Esophagus muscularis mucosa (tissue), 4 donors: ENCODE measurements at places on chromosomes 5 and 9. TPM values are rescaled to one million over a fixed set of nuclear protein-coding genes. Genes with fewer than 3 reads are reported as not detected.

DNA sequence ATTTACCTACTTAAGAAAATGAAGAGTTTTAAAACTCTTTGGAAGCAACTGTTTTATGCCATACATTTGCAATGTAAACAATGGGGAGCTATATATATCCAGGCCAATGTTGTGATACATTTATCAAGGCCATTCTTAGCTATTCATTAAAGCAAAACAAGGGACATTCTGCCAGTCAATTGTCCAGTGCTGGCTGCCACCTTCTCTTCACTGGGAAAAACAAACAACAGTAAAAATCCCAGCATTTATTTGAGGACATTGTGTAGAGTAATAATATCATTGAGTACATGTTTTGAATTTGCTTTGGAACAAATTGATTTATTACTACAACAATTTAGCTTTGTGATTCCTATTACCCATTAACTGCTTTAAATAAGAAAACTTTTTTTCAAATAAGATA is 1107.4 kb downstream of the DTWD2 start:
- DNase-seq, result no peak

TMEM232 gene
- 2.3 TPM for total RNA-seq

WDR38 gene
- total RNA-seq, result 0.32 TPM

GRCh38 chr9:124342776-124343485 is 72.3 kb downstream of the PSMB7 start:
- peak; percentile 93 for DNase-seq

HEMGN gene
- 1.2 TPM for total RNA-seq

- no peak for DNase-seq
These were observed 512.9 kb upstream of the KLF4 start for GRCh38 chr9:108002371-108002956.

PCDHGA8 gene
- 5.8 TPM for total RNA-seq

GRCh38 chr5:69525490-69525889 is 32.9 kb downstream of the OCLN start:
- DNase-seq, result no peak

DNA sequence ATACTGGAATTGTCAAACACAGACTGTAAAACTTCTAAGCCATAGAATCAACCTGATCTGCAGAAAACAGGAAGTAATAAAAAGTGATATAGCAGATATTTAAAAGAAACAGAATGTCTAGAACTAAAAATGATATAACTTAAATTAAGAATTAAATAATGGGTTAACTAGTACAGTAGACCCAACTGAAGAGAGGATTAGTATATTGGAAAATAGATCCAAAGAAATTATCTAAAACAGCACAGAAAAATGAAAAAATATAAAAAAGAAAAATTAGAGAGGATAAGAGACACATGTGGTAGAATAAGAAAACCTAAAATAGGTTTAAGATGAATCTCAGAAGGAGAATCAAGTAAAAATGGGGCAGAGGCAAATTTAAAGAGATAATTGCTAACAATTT is 219.9 kb downstream of the SEMA6A start:
- no peak for DNase-seq

DNA sequence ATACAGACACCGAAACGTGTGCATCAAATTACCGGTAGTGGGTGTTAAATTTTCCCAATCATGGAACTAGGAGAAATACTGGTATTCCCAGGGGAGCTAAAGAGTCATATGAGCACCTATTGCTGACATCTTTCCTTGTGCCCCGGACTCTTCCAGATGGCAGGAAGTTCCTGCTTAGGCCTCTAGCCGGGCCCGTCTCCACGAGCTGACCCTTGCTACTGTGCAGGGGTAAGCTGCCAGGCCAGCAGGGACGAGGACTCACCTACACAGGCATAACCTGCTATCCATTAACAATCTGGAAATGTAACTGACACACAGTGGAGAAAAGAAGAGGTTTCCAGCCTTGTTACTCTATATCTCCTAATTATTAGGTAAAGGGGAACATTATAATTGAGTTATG is 16.2 kb upstream of the SSBP2 start:
- DNase-seq, result no peak

SPINK6 gene
- total RNA-seq, result not detected

DNA sequence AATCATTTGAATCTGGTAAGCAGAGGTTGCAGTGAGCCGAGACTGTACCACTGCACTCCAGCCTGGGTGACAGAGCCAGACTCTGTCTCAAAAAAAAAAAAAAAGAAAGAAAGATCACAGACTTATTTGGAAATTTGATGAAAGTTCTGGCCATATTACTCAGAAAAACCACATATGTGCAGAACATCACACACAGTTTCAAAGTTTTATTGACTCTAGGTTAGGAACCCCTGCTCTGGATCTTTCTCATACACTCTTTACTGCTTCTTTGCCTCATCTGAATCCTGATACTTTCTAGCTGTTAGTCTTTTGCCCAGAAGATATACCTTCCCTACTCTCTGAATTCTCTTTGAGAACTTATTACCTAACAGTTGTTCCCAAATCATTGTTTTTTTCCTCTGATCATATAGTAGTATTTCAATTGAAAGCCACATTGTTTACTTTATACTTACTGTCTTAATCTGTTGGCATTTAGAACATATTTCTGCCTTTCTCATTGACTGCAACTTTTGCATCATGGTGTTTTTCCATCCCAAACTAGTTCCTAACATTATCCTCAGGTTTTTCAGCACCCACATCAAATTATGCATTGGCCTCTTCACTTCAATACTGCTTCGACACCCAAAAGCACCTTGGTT is 68.7 kb downstream of the LNPEP start:
- DNase-seq, result no peak

DNA sequence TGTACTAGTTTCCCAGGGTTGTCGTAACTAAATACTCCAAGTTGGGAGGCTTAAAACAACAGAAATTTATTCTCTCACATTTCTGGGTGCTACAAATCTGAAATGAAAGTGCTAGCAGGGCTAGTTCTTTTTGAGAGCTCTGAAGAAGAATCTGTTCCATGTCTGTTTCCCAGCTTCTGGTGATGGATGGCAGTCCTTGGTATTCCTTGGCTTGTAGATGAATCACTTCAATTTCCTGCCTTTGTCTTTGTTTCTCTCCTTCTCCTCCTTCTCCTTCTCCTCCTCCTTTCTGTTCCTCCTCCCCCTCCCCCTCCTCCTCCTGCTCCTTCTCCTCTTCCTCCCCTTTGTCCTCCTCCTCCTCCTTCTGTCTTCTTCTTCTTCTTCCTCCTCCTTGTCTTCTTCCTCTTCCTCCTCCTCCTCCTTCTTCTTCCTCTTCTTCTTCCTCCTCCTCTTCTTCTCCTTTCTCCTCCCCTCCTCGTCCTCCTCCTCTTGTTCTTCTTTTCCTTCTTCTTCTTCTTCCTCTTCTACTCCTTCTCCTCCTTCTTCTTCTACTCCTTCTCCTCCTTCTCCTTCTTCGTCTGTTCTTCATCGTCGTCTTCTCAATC is 104.7 kb upstream of the ANKRD55 start:
- DNase-seq, result no peak

GRCh38 chr9:107285286-107285685 is 2.2 kb downstream of the RAD23B start:
- DNase-seq, result no peak

GRCh38 chr5:107806705-107807104 is 136.0 kb upstream of the EFNA5 start:
- DNase-seq, result no peak

DNA sequence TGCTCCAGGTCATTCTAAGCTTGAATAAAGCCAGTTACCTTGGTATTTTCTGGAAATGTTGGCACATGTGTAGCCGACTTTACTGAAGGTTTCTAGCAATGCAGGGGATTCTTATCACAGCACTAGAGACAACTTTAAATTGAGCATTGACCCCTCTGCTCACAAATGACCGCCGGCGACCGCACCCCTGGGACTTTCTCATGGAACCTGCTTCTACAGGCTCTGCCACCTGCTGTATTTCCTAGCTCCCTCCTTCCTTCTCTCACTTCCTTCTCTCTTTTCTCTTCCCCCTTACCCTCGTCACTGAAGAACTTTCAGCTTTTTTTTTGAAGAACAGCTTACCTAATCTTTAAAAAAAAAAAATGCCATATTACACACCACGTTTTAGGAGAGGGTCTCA is 30.9 kb upstream of the DAB2 start:
- no peak for DNase-seq

DNA sequence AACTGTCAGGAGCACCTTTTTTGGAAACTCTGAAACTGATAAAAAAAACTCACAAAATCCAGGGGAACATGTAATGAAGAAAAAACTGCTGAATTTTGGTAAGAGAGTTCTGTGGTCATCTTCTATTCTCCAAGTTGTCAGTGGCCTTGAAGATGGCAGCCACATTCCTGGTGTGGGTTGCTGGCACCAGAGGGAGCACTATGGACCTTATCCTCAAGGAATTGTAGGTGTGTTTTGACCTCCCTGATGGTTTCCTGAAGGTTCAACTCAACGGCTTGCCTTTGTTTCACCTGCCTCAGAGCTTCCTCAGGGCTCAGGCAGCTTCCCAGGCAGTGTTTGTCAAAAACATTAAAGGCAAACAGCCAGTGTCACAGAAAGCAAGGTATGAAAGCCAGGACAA is 2.2 kb upstream of the SLC38A9 start:
- DNase-seq, result no peak

- no peak for DNase-seq
These were observed 163.8 kb downstream of the SYK start for GRCh38 chr9:90965226-90966030.

DNA sequence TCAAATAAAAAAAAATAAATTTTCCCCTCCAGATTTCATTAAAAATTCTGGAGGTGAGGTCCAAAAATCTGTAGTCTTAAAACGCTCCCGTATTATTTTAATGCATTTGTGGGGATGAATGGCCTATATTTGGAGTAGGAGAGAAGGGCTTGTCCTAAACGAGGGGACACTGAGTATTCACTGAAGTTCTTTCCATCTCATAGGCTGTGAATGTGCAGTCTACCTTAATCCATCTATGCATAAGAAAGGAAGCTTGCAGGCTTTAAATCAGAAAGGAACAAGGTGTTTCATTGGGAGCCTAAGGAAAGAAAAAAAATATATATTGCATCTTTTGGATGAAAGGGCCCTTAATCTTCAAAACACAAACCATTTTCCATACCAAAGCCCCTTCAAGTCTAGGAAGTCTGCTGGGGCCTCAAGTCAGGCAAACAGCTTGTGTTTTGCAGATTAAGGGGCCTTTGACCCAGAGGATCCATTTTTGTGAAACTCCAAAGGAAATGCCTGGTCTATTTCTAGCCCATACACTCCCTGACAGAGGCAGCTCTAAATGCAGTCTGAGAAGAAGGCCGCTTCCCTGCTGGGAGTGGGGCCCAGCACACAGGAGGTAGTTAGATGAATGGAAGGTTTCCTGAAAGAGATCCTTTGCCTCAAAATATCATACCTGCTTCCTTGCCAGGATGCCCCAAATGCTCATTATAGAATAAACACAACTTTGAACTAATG is 35.6 kb downstream of the BRINP1 start:
- DNase-seq, result no peak

- DNase-seq, result no peak
These were observed 44.5 kb downstream of the PTTG1 start for GRCh38 chr5:160466116-160466515.

DNA sequence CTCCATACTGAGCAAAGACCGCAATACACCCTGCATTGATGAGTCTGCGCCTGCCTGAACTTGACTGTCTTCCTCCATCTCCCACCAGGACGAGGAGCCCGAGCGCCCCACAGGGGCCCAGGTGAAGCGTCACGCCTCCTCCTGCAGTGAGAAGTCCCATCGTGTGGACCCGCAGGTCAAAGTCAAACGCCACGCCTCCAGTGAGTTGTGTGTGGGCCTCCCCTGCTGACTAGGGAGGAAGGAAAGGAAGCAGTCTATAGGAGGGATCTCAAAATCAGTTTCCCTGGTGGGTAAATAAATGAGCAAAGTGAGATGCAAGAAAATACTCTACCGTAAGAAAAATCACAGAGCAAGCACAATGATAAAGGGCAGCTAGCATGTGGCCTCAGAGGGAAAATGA is 22.8 kb upstream of the GRPEL2 start:
- DNase-seq, result no peak

DNA sequence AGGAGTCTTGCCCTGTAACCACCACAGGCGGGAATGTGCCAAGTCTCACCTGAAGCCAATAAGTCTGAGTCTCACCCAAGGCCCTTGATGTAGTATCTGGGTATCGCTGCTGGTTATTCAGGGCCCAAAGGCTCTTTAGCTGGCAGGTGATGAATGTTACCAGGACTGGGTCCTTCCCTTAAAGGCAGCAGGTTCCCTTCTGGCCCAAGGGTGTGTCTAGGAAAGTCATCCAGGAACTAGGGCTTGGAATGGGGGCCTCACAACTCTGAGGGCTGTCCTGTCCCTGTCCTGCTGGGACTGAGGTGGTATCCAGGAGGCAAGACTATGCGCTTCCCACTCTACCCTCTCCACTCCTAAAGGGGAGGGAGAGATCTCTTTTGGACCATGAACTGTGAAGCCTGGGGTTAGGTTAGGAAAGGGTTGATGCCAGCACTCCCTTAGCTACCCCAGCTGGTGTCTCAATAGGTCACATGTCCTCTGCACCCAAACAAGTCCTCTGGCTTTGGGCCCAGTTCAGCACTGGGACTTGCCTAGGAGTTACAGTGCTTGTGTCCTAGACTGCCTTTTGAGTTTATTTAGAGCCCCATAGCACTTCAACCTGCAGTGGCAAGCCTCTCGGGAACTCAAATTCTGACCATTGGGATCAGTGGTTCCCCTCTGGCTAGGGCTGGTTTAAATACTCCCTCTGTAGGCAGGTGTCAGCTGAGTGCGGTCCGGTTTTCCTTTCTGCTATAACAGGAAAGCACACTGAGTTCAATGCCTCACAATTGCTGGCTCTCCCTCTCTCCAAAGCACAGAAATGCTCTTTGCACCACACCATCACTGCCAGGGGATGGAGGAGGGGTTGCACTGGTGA is 22.5 kb upstream of the RANBP3L start:
- no peak for DNase-seq

DNA sequence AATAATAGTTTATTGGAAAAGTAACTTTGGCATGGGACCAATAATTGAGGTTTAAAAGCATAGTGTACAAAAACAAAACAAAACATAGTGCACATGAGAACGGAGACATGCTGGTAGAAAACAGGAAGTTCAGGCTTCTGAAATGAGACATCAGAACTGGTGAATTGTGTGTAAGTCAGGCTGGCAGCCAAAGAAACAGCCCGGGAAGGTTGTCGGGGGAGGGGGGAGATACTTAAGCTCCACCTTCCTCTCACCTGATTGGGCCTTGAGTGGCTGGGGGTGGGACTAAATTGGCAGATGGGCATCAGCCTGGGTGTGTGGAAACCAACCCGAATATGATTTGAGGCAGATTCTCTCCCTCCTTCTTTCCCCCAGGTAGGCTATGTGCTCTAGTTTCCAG is 256.3 kb downstream of the SMARCA2 start:
- DNase-seq, result no peak

DNA sequence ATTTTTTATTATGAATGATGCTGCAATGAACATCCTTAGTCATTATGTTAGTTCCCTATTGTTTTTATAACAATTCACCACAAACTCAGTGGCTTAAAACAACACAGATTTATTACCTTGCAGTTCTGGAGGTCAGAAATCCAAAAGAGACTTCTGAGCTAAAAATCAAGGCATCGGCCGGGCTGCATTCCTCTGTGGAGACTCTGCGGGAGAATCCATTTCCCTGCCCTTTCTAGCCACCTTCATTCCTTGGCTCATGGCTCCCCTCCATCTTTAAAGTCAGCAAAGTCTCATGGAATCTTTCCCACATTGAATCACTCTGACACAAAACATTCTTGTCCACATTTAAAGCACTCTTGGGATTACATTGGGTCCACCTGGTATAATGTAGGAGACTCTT is 38.6 kb downstream of the SNX18 start:
- DNase-seq, result peak; percentile 39
